ENCODE measurements at places on chromosomes 6 and 20.

DNA sequence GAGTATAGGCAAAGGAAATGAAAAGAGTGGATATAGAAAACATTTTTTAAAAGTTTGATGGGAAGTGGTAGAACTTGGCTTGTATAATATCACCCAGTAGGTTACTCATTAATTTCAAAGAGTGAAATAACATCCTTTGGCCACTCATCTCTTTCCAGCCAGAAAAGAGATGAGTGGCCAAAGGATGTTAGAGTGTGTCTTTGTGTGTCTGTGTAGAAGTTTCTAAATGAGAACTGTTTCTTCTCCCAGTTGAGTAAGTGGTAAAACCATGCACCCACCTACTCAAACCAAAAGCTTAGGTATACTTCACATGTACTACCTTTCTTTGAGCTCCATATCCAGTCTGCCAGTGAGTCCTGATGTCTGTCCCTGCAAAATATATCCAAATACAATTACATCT lies 47.7 kb upstream of the TMEM244 start:
- no peak for DNase-seq

- no peak for DNase-seq
Observed at GRCh38 chr6:100959280-100959679, 78.2 kb upstream of the ASCC3 start.

GRCh38 chr6:30839671-30840070 lies 44.6 kb upstream of the DDR1 start:
- DNase-seq: no peak

DNA sequence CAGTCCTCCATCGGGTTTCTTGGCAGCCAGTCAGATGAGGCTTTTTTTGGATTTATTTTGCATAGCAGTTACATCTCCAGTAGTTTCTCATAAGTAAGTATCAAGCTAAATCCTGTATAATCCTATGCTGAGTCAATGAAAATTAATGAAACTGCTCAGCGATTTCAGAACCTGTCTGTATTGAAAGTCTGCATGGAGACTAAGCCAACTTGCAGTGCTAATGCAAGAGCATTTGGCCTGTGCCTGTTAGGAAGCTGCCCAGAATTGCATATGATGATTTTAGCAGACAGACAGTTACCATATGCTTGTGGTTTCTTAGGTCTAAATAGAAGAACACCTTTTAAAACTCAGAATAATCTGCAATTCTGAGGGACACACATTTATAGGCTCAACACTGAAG lies 25.2 kb upstream of the LRRN4 start:
- peak; percentile 41 for DNase-seq

DNA sequence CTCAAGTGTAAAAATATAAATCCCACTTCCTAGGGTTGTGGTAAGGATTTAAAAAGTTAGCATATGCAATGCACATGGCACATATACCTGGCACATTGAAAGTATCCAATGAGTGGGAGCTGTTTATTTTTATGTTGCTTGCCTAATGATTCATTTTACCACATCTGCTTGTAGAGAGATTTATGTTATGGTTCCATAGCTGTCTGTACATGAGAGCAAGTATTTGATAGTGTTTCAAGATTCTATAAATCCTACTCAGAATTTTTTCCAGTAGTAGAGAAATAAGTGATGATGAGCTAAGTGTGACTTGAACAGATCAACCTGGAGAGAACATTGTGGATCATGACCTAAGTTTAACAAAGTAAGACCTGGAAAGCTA lies 125.3 kb upstream of the SPTLC3 start:
- no peak for DNase-seq

- DNase-seq: no peak
Observed at GRCh38 chr20:5877128-5877527, 73.2 kb downstream of the TRMT6 start.

DNA sequence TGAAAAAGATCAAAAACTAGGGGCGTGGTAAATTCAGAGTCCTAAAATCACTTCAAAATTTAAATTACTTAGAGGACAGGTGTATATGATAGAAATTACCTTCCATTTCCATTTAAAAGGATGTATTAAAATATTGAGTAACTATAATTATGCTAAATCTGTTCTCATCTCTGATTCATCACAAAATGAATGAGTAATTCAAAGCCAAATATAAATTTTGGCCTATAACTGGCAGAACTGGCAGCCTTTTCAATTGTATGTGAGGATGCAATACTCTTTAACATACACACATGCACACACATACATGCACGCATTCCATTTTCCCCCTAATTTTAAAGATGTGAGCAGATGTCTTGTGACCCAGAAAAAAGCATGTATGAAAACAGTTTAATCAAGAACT lies 194.6 kb downstream of the EPM2A start:
- no peak for DNase-seq

DNA sequence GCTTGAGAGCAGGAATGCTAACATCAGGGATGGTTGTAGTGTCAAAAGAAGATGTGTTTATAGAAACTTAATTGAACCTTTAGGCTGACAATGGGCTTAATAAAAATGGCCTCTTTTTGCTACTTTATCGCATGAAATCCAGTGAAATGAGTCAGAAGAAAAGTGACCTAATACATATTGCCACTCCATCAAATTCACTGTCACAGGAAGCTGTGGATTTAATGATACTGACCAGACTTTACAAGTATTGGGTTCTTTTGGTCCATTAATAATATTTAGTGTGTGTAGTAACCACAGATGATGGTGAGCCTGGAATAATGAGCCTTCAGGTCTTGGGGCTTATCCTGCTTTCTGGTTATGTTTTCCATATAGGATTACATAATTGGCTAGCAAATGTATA lies 231.8 kb upstream of the GMDS start:
- no peak for DNase-seq

DNA sequence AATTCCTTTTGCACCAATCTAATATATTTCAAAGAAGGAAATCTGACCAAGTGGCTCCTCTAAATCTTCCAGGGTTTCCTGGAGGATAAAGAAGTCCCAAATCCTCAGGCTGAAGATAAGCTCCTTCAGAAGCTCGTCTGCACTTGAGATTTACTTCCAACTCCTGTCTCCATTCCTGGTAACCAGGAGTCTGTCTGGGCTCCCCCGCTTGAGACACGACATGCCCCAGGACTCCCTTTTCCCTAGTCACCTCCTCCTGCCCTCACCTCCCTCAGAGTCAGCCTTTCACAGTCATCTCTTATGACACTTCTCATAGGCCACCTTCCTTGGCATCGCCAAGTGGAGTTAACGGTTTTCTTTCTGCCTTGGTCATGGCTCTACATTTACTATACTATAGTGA lies 103.4 kb upstream of the NEDD9 start:
- DNase-seq: no peak

DNA sequence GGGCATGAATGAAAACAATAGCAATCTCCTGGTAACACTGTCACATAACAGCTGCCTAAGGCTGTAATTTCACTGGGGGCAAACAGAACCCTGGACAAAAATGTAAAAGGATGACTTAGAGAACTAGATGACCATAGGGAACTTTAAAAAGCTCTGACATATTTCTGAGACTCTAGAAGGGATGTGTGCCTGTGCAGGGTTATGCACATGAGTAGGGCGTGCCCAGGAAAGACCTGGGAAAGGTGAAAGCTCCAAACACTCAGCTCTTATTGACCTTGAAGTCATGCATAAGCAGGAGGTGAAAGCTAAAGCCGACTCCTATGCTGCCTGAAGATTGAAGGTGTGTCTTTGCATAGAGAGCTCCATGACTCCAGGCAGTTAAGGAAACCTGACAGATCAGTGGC lies 118.4 kb upstream of the BTBD3 start:
- DNase-seq: no peak

GRCh38 chr6:112927641-112928320 lies 580.7 kb downstream of the RFPL4B start:
- no peak for DNase-seq

- DNase-seq: no peak
Observed at GRCh38 chr6:142843361-142843760, 101.6 kb downstream of the HIVEP2 start.

- no peak for DNase-seq
Observed at GRCh38 chr20:54435015-54435414, 40.4 kb upstream of the DOK5 start.

DNA sequence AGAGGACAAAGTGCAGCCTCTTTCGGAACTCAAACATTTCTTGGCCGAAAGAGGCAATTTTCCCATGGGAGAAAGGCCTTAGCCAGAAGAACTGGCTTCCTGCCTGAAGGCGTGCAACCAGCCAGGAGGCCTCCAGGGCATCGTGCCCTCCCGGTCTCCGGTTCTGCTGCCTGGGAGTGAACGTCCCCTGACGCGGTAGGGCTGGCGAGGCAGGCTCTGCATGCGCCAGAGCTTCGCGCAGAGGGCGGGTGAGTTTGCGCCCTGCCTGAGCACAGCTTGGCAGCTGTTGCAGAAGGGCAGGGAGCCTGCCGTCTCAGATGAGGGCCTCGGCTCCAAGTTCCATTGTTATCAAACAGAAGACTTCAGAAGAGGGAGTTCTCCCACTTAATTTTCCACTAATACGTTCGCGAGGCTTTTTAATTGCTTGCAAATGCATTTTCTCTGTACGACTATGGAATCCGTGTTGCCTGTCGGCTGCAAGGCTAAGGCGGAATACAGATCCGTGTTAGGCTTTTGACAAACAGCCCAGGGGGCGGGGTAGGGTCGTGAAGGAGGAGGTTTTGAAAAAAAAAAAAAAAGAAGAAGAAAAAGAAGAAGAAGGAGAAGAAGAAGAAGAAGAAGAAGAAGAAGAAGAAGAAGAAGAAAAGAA lies 5.5 kb upstream of the TFAP2D start:
- DNase-seq: no peak

- DNase-seq: no peak
Observed at GRCh38 chr6:100461278-100461916, 3.3 kb downstream of the SIM1 start.

- no peak for DNase-seq
Observed at GRCh38 chr6:145055567-145055966, 679.8 kb downstream of the EPM2A start.

- DNase-seq: no peak
Observed at GRCh38 chr20:53448426-53448825, 145.2 kb downstream of the ZNF217 start.

GRCh38 chr6:84866715-84867114 lies 102.3 kb upstream of the TBX18 start:
- DNase-seq: no peak

- DNase-seq: no peak
Observed at GRCh38 chr6:24484657-24485323, 4.6 kb downstream of the GPLD1 start.

GRCh38 chr20:63708301-63709148 lies 686 bp downstream of the ZGPAT start:
- no peak for DNase-seq

- no peak for DNase-seq
Observed at GRCh38 chr6:125301435-125302391, at the start of gene HDDC2. Gene HDDC2, minus strand, starts transcription at chr6:125301967. Its CDS starts 35 bp downstream, at chr6:125301932.

DNA sequence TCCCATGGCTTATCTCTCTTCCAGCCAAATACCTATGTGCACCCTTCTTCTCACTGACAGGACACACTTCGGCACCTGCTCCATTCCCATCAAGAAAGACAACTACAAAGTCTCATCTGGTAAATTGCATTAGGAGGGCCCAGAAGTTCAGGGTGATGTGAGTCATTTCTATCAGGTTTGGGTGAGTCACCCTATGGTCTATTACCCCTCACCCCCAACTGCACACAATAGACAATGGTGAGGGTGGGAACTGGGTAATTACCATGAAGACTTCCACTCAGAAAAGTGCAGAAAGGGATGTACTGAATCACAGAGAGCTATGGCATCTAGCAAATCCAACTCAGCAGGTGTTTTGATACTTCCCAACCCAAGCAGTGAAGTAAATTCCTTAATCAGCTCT lies 54.8 kb downstream of the OPN5 start:
- no peak for DNase-seq

DNA sequence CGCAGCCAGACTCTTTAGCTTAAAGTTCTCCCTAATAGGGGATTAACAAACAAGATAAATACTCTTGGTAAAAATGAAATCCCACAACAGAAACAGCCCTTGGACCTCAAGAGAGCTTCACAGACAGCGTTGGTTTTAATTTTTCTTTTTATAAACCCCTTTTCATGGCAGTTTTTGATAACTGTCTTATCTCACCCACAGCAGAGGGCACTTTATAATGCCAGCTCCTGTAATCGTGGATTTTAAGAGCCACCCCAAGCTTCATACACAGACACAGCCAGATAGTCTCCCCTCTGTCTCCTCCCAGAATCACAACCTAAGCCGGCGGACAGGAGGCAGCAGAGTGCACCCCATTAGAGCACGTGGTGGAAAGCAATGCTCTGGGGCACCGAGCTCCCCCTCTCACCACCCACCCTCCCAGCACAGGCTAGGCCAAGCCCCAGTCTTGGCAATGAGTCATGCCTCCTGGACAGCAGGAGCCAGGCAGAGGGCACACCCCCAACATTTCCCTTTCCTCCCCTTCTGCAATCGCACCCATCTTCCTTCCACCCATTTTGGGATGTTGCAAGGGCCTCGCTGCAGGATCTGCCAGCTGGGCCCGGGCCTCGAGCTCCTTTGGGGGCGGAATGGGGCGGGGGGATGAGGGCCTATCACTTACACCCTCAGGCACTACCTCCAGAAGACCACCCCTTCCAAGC lies 2.4 kb downstream of the JAG1 start:
- peak; percentile 77 for DNase-seq

DNA sequence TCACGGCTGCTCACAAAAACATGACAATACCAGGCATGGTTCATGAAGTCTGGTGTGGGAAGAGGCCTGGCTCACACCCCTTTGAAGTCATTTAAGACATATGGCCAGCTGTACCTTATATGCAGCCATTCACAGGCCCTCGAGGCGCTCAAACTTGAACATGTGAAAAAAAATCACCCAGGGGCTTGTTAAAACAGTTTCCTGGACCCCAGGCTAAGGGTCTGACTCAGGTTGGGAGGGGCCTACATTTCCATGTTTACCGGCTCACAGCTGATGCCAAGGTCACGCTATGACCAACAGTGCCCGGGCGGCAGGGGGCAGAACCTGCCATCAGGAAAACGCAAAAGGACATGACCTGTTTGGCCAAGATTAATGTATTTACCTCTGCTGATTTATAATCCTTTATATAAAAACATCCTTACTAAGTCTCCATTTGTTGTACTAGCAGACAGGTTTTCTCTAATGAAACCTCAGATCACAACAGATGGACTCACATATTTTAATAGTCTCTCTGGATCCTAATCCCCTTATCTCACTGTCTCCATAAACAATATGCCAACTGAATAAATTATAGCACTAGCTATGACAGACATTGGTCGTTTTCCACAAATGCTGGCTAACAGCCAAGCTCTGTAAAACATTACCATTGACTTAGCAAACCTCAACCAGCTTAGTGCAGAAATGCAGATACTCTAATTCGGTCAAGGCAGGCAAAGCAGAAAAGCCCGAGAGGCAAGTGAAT lies 19.9 kb downstream of the EZR start:
- DNase-seq: peak; percentile 79

GRCh38 chr6:28336284-28337120 lies 554 bp upstream of the ZSCAN31 start:
- no peak for DNase-seq

DNA sequence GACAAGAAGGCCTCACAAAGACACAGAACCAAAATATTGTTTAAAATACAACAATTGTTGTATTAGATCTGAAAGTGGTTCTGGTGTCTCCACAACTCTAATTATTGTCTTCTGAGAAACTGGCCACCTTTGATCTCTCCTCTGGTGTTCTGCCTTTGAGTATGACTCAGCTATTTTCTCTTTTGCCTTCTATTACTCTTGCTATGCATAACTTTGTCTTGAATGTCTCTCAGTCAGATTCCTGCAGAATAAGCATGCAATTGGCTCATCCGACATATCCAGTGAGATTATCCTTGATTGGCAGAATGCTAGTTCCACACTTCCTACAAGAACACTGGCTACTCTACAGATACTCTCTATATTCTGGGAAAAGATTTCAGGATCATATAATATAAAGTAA lies 14.3 kb upstream of the EPM2A start:
- DNase-seq: no peak

All from retinal pigment epithelial cell (primary cell).